Amniotic epithelial cell (primary cell): ENCODE measurements at places on chromosomes 6 and 20.

- DNase-seq = no peak
Measured at GRCh38 chr6:126807876-126808275, 310.6 kb upstream of the RSPO3 start.

DNA sequence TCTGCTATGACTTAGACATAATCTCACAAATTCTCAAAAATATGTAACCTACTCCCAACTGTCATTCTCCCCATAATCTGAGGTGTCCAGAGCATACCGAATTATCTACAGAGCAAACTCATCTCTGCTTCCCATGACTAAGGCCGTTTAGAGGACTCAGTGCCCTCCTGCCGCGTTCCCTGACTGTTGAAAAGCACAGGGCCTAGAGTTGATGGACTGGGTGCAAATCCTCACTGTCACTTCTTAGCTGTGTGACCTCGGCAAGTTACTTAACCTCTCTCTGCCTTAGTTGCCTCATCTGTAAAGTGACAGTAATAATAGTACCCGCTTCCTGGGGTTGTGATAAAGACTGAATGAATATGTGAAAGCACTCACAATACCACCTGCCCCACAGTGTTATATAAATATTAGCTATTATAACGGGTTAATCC lies 4.7 kb upstream of the TUBB2A start:
- peak; percentile 41 for DNase-seq

DNA sequence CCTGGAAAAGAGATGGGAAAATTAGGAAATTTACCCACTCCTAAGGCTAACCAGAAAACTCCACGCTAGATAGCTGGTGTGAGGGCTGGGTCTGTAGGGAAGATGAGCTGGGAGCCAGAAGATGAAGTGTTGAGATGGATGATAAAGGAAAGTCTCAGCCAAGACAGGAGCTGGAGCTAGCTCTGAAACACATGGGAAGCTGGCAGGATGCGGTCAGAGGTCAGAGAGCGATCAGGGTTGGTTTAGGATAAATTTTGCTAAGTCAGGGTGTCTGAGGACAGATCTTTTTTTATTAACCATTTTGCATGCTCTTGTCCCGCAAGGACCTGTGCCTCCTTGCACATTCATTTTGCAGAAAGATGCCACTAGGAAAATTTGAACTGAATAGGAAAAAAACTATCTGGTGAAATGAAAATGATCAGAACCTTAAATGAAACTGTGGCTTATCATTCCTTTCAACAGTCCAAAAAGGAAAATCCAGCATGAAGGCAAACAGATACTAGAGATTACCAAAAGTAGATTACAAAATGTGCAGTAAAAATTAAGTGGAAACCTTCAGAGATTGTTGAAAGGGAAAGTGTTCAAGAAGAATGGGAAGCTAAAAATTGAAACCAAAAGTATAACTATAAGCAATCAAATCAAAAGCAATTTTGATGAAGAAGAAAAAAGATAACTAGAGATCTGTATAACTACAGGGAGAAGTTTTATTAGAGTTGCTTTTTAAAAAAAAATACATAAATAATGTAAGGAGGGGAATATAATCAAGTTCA lies 10.7 kb upstream of the EDN1 start:
- peak; percentile 33 for DNase-seq

DNA sequence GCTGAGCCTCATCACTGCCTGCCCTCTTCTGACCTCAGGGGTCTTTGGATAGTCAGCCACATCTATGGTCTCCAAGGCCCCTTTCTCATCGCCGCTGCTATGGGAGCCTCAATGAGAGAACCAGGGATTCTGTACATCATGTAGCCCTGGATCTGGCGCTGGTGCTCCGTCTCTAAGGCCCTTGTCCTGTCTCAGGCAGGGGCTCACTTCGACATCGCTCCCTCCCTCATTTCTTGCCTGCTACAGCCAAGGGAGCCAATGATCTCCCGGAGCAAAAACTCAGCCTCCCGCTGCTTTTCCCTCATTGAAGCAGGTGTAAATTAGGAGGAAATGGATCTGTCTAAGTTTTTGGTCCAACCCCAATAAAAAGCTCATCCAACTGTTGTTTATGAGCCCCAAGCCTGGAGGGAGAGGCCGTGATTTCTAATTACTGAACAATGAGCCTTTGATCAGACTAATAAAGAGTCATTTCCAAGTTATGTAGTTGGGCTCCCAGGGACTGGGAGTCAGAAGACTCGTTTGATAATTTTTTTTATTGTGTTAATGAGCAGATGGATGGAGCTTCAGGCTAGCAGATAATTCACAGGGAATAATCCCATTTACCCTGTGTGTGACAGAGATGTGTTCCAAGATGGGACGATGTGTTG lies 30.9 kb downstream of the LBP start:
- no peak for DNase-seq

- DNase-seq = no peak
Measured at GRCh38 chr6:77036400-77036799, 426.9 kb downstream of the HTR1B start.

DNA sequence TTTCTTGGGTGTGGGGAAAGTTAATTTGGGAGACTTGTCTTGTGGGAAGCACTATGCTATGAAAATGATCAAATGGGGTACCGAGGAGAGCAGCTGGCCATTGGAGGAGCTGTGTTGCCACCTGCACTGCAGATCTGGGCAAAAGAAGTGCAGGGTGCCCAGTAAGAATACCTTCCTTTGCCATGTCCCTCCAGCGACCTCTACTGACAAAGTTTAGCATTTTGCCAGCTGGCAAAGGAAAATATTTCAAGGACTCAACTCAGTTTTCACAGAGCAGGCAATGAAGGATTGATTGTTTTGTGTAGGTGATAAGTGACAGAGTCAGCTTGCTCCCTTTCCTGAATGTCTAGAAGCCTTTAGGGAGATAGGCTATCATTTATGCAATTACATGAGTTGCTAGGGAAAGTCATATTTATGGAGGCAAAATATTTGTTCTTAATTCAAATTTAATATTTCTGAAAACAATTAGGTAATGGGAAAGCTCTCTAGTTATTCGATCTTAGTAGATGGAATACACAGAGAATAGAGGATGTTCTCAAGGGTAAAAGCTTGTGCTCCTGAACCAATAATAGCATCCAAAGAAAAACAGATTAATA lies 118.4 kb downstream of the FARS2 start:
- DNase-seq = peak; percentile 47

DNA sequence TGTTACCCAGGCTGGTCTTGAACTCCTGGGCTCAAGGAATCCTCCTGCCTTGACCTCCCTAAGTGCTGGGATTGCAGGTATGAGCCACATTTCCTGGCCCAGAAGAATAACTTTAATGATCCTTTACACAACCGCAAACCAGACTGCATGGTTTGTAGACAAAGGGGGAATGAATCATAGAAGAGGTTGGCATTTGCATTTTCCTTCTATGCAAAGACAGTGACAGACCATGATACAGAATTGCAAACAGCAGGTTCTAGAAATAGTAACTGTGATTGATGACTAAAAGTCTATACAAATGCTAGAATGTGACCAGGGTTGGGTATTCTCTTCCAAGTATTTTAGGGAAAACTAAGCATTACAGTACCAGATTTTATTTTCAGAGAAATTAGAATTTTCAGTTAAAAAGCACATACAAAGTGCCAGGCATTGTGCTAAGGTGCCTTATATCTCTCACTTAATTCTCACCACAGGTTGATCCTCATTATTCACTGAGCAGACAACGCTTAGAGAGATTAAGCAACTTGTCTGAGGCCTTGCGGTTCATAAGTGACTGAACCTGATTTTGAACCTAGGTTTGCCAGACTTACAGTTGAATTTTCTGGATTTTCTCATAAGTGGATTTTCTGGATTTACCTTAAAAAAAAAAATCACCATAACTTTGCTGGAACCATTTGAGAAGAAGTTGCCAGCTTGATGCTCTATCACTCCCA lies 146.6 kb downstream of the ZFAND3 start:
- DNase-seq = peak; percentile 59
